Kidney epithelial cell (primary cell): ENCODE measurements at places on chromosomes 3 and 15. TPM values are rescaled to one million over a fixed set of nuclear protein-coding genes. Genes with fewer than 3 reads are reported as not detected.

The CHST13 gene
- 1.1 TPM in 1 of 2 replicates, not detected in the other for total RNA-seq

The SLC9C1 gene
- 2.2 TPM in 1 of 2 replicates, not detected in the other for total RNA-seq

The GABRR3 gene
- not detected in 2 replicates for total RNA-seq

The P2RY14 gene
- not detected in 2 replicates for total RNA-seq

The OXTR gene
- total RNA-seq: 2.0 and 2.1 TPM in 2 replicates

The RTP4 gene
- 1.2 and 1.5 TPM in 2 replicates for total RNA-seq

The PAK6 gene
- 15.3 and 17.7 TPM in 2 replicates for total RNA-seq

The TMEM212 gene
- not detected in 2 replicates for total RNA-seq

The GPR62 gene
- not detected in 2 replicates for total RNA-seq

The MYRIP gene
- total RNA-seq: 0.04 and 0.07 TPM in 2 replicates

The GP9 gene
- not detected in 2 replicates for total RNA-seq

The ZNF385D gene
- total RNA-seq: not detected in 2 replicates

The CRABP1 gene
- total RNA-seq: not detected in 2 replicates

The SLC22A13 gene
- total RNA-seq: 0.34 TPM in 1 of 2 replicates, not detected in the other

The AQP9 gene
- 0.75 TPM in 1 of 2 replicates, not detected in the other for total RNA-seq

The KBTBD13 gene
- not detected in 2 replicates for total RNA-seq

The PDZRN3 gene
- 0.96 and 4.1 TPM in 2 replicates for total RNA-seq

The CLN6 gene
- 29.0 and 31.4 TPM in 2 replicates for total RNA-seq

The MTHFS gene
- 17.8 and 36.5 TPM in 2 replicates for total RNA-seq

The RASL12 gene
- total RNA-seq: 0.92 TPM in 1 of 2 replicates, not detected in the other

The PARP14 gene
- 46.9 and 48.9 TPM in 2 replicates for total RNA-seq

The FBN1 gene
- total RNA-seq: 35.5 and 35.9 TPM in 2 replicates

The WDR49 gene
- total RNA-seq: not detected in 2 replicates

The ZNF660 gene
- total RNA-seq: 2.3 and 2.5 TPM in 2 replicates

The EPM2AIP1 gene
- 5.7 and 6.2 TPM in 2 replicates for total RNA-seq

The CATSPER2 gene
- 1.8 and 5.0 TPM in 2 replicates for total RNA-seq

The IQCF5 gene
- total RNA-seq: not detected in 2 replicates

The NEIL1 gene
- 6.1 and 10.1 TPM in 2 replicates for total RNA-seq

The CORO2B gene
- total RNA-seq: 17.9 and 19.8 TPM in 2 replicates

The SPINK8 gene
- not detected in 2 replicates for total RNA-seq

The RGMA gene
- total RNA-seq: 0.29 and 1.0 TPM in 2 replicates

The ALG3 gene
- total RNA-seq: 69.8 and 73.7 TPM in 2 replicates

The PLSCR2 gene
- 0.62 TPM in 1 of 2 replicates, not detected in the other for total RNA-seq

The AP2M1 gene
- 282 and 297 TPM in 2 replicates for total RNA-seq

The DAPK2 gene
- total RNA-seq: 0.21 and 1.4 TPM in 2 replicates

The ABCF3 gene
- total RNA-seq: 55.7 and 57.9 TPM in 2 replicates

The TM4SF18 gene
- total RNA-seq: 0.21 TPM in 1 of 2 replicates, not detected in the other

The CDHR4 gene
- total RNA-seq: not detected in 2 replicates

The CHD2 gene
- total RNA-seq: 54.2 and 54.3 TPM in 2 replicates

The DNAJA4 gene
- 9.9 and 11.0 TPM in 2 replicates for total RNA-seq

The SPSB4 gene
- 0.41 and 0.67 TPM in 2 replicates for total RNA-seq
